NCI-H1092 (cell line): ENCODE measurements at places on chromosomes 3 and 15.

DNA sequence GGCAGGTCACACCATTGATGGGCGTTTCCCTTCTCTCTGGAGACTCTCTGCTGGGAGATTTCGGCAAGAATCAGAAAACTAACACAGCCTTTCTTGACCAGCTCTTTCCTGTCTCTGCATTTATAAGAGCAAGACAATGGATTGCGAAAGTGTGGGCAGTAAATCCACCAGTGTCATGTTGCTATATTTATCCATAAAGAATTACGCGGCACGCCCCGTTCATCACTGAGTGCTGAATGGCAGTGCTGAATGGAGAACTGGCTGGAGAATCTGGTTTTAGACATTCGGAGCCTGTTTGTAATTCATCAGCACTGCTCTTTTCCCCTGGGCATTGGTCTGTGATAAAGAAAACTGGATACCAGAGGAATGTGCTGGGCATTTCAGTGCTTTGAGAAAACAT lies 2.0 kb upstream of the CEMIP start:
- DNase-seq: no peak

GRCh38 chr3:73353649-73354217 lies 271.0 kb downstream of the PDZRN3 start:
- DNase-seq: no peak

DNA sequence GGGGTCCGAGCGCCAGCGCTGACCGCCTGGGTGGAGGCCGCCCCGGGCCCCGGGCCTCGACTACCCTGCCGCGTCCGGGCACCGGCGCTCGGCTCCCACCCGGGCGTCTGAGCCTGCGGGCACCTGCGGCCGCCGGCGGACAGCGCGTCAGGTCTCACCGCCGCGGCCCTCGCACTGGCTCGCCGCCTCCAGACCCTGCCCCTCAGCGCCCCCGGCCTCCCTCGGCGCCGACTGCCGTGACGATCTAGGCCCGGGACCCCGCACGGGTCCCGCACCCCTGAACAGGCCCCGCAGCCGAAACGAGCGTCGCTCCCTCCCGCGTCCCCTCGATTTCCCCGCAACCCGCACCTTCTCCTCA lies 297 bp downstream of the PRC1 start:
- no peak for DNase-seq

DNA sequence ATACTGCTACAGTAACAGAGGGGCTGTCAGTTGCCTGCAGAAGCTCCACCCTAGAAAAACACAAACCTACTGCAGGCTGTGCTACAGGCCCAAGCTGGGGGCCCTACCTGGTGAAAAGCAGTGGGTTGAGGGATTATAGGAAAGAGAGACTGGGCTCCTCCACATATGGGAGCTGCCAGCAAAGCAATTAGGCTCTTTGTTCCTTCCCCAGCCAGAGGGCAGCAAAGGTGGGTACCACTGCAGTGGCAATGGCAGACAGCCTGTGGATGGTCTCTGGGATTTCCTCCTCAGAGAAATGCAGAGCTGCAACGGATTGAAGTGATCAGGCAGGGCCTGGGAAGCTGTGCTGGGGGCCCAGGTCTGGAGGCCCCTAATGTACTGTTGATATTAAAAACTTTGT lies 19.1 kb upstream of the DNAAF4 start:
- no peak for DNase-seq

GRCh38 chr15:85763157-85763556 lies 31.6 kb downstream of the KLHL25 start:
- no peak for DNase-seq

DNA sequence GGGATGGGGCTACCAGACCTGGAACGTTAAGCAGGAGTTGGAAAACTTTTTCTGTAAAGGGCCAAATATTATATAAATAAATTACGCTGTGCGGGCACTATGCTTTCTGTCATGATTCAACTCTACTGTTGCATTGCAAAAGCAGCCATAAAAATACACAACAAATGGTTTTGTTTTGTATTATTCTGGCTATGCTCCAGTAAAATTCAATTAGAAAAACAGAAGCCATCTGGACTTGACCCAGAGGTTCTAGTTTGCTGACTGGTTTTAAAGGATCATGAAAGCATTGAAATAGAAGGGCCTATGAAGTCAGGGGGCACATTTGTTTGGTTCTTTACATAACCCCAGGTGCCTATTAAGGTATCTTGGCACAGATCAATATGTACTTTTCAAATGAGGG lies 647.4 kb upstream of the LMCD1 start:
- DNase-seq: no peak

- no peak for DNase-seq
These were observed 630.5 kb downstream of the TBL1XR1 start for GRCh38 chr3:176566757-176567156.

DNA sequence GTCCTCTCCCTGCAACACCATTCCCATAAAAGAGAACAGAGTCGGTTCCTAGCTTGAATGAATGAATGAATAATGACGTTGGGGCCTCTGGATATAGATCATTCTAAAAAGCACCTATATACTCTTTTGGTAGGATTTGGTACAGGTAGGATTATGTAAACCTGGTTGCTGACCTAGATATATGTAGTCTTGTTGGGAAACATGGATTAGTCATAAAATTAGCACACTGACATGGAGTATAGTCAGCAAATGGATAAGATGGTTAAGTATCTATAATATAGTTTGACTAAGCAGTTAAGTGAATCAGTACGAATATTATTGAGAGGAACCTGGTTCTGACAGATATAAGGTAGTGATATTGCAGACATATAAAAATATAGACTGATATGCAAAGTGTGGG lies 142.5 kb downstream of the FILIP1L start:
- no peak for DNase-seq

DNA sequence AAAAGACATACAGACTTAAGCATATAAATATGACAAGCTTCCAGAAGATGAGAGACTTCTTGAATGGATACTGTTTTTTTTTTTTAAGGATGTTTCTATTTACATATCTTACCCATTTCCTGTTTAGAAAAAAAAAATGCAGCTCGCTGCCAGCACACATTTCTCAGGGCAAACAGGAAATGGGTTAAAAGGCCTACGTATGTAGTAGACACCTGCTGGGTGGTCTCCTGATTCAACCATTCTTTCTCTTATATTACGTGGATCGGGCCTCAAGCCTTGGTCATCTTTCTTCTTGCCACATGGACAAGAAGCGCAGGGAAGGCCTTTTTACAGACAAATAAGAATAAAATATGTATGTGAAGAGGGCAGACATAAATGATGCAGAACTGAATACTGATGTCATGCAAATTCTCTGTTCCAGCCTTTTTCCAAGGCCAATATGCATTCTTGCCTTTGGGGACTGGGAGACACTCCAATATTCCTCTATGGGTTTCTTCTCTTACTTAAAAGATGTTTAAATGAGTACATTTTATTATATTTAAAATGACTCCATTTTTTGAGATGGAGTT lies 35.0 kb upstream of the TJP1 start:
- no peak for DNase-seq

DNA sequence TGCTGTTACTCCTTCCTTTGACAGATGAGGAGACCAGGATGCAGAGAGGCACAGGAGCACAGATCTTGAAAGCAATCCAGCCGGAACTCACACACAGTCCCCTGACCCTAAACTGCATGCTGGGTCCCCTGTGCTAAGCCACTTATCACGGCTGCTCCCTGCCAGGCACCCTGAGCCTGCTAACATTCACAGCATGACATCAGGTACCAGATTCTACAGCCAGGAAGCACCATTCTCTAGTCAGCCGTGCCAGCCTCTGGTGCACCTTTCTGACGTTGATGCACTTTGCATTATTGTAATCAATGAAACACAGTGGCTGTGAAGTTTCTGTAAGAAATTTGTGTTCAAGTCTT lies 247.3 kb downstream of the OCA2 start:
- DNase-seq: no peak

DNA sequence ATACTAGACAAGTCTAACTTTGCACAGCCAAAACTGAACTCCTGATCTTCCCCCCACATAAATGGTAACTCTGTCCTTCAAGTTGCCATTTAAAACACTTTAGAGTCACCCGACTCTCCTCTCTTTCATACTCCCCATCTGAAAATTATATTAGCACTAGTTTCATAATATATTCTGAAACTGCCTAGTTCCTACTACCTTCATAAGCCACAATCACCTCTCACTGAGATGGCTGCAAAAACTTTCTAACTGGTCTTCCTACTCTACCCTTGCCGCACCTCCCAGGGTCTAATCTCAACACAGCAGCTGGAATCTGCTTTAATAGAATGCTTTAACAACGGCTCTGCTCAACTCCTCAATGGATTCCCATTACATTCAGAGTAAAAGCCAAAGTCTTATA lies 55.0 kb downstream of the GLB1 start:
- DNase-seq: no peak

DNA sequence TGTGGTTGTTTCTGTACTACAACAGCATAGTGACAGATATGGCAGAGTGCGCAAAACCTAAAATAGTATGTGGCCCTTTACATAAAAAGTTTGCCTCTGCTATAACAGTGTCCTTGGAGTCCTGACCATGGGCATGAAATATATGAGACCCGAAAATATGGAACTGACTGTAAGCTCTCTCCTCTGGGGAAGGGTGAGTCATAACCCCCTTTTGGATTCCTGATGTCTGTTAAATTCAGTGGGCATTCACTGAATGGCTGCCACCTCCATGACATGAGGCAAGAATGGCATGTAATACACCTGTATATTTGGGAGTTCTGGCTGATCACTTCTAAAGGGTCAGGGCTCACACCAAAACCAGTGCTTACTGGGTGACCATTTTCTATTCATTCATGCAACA lies 6.1 kb downstream of the TBC1D2B start:
- DNase-seq: no peak

GRCh38 chr15:71330638-71331162 lies 215.4 kb downstream of the THSD4 start:
- no peak for DNase-seq

DNA sequence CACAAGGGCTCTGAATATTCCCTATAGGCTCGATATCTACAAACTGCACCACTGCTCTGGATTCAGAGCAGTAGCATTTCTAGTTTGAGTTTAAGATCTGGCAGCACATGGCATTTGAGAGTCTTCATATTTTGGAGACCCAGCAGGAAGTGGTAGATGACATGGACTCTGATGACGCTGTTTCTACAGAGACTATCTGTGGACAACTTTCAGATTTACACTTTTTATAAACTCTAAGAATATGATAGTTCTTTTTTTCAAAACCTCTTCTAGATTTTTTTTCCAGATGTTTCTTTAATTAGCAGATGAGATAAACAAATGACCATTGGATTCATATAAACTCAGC lies 35.8 kb downstream of the ARMC8 start:
- no peak for DNase-seq

GRCh38 chr15:40904552-40905201 lies 10.4 kb downstream of the VPS18 start:
- no peak for DNase-seq

- no peak for DNase-seq
These were observed 9.7 kb downstream of the LIPC start for GRCh38 chr15:58441376-58442070.

DNA sequence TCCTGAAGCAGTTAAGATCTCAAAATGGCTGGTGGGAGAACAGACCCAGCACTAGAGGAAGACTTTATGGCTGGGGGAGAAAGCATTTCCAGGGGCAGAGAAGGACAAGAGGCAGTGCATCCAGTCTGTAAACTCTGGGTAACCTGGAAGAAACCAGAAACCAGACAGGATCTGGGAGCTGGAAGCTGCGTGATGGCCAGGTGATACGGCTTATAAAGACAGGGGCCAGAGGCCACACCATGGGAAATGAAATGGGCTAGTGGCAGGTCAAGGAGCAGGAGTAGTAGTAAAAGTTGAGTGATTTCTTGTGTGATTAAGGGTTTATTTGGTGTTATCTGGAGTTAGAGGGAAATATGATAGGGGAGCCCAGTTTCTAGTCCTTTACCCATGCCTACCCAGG lies 144.7 kb upstream of the ARRDC4 start:
- no peak for DNase-seq

GRCh38 chr15:43762824-43763223 lies 13.9 kb downstream of the ELL3 start:
- no peak for DNase-seq

DNA sequence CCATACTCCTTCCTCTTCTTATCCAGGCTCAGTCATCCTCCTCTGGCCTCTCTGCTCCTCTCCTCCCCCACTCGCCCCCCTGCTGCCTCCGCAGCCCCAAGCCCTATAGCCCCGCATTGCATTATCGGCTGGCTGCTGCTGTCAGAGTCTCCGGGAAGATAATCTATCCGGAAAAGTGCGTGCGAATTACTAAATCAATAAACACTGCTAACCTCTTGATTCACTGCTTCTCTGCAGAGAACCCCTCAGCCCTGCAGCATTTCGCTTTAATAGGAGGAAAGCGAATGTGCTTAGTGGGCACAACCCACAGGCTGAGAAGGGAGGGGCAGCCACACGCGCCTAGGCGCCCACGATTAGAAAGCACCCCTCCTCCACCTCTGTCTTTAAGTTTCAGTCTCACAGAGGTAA lies 167.6 kb downstream of the ABHD5 start:
- DNase-seq: no peak

GRCh38 chr3:47813551-47814177 lies 10.7 kb downstream of the DHX30 start:
- no peak for DNase-seq

- DNase-seq: no peak
These were observed 27.9 kb downstream of the ZNF710 start for GRCh38 chr15:90029024-90029423.

- DNase-seq: no peak
These were observed 87.9 kb downstream of the DIPK2A start for GRCh38 chr3:144059481-144059880.

- no peak for DNase-seq
These were observed 13.4 kb downstream of the B4GALT4 start for GRCh38 chr3:119227070-119227850.

GRCh38 chr3:56954125-56954524 lies 106.3 kb upstream of the SPATA12 start:
- DNase-seq: no peak

- no peak for DNase-seq
These were observed 8.8 kb upstream of the PRKAR2A start for GRCh38 chr3:48856469-48856868.

GRCh38 chr3:46299608-46300460 lies 54.1 kb upstream of the CCR2 start:
- no peak for DNase-seq

- DNase-seq: no peak
These were observed 52.5 kb upstream of the UBE2Q2 start for GRCh38 chr15:75790631-75791336.

GRCh38 chr3:157104521-157104920 lies 55.4 kb downstream of the CCNL1 start:
- DNase-seq: no peak

DNA sequence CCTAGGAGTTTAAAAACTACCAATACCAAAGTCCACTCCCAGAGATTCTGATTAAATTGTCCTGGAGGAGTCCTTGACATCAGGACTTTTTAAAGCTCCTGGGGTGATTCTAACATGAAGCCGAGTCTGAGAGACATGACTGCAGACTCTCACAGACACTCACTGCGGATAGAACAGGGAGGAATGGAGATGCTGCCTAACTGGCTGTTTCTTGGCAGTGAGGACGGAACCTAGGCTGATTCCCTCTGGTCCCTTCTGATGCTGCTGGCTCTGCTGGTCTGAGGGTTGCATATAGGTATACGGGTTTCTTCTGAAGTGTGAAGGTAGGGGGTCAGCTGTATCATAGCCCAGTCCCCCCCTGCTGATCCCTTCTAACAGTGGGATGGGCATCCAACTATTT lies 1.3 kb upstream of the HRG start:
- DNase-seq: no peak
